ENCODE measurements at places on chromosomes 3 and 15. TPM values are rescaled to one million over a fixed set of nuclear protein-coding genes. Genes with fewer than 3 reads are reported as not detected.

The CCDC54 gene
- total RNA-seq: not detected

The C15orf62 gene
- 2.0 TPM for total RNA-seq

The CLDN18 gene
- total RNA-seq: not detected

The PLSCR5 gene
- total RNA-seq: not detected

The CAMP gene
- not detected for total RNA-seq

The LACTB gene
- total RNA-seq: 11.9 TPM

The SAMMSON gene
- not detected for total RNA-seq

The MUSTN1 gene
- total RNA-seq: 3.4 TPM

The SSR3 gene
- 68.5 TPM for total RNA-seq

The TMCO5A gene
- total RNA-seq: not detected

Measured in naive thymus-derived CD8-positive, alpha-beta T cell (primary cell).